Islet precursor cell (in vitro differentiated cells): ENCODE measurements at places on chromosomes 5 and 9.

DNA sequence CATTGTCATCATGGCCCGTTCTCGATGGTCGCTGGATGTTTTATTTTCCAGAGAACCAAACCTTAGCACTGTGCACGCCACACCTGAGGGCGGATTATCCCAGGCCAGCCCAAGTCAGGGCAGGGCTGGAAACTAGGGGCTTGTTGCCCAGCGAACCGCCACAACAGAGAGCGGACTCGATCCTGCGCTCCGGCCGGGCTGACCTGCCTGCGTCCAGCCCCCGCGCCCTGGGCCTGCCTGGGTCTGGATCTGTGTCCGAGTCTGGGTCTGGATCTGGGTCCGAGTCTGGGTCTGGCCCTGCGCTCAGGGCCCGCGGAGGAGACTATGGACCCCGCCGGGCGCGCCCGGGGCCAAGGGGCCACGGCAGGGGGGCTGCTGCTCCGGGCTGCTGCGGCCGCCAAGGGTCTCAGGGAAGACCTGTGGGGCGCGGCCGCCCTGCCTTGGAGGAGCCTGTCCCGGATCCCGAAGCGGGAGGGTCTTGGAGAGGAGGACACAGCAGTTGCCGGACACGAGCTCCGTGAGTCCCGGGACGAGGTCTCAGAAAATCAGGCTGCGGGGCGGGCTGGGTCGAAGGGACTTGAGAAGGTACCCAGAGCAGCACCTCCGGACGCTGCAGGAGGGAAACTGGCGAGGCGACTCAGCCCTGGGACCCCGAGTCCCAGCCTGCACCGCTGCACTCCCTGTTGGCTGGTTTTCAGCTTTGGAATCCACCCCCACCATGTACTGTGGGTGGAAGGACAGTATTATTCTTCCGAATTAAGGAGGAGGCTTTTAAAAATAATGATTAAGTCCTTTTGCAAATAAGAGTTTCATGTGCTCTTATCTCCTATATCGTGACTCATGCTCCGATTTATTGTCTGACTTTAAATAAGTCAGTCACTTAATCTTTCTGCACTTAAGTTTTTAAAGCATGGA is at the start of gene ANKDD1B:
ANKDD1B (plus strand) TSS at position 143 of the 915 bp plus-strand sequence; CDS start at position 325, 182 bp downstream.
- DNase-seq, result peak; percentile 82

DNA sequence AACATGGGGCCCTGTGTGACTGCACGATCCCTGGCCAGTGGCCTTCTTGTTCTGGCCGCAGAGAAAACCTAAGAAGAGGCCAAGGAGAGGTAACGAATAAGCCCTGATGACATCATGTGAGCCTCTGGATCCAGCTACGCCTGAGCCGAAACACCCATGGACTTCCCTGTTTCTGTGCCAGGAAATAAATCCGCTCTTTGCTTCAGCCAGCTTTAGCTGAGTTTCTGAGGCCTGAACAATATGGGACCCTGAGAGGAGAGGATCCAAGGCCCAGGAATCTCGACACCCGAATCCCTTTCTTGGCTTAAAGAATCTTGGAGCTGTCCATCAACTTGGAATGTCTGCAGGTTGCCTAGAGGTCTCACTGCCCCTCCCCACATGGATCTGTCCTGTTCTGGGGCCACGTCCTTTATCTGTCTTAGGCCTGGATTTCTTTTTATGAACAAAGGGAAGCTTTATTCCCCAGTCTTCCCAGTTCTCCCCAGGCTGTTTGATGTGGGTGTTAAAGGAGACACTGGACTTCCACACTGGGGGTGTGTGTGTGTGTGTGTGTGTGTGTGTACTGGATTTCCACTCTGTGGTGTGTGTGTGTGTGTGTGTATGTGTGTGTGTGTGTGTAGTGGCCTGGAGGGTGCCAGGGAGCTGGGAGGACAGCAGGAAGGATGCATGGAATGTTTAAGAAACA is 13.7 kb downstream of the IER5L start:
- DNase-seq, result peak; percentile 81

- DNase-seq, result no peak
Observed at GRCh38 chr9:123940721-123941523, 11.0 kb upstream of the DENND1A start.

DNA sequence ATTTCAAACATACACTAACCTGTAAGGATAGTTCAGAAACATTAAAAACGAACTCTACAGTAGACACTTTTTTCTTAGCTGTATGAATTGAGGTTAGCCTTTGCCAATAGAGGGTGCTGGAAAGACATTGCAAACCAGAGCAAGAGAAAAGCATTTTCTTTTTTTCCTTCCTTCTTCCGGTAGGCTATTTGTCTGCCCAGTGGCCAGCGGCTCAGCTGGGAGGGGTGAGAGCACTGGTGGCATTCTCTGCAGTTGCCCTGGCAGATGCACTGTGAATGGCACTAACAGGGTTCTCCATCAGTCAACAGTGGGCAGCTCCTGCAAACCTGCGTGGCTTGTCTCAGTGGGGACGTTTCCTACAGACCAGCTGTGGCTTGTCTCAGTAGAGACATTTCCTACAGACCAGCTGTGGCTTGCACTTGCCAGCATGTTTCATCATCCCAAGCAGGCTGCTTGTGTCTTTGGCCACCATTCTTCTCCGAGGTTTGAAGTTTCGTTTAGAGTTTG is 984.5 kb upstream of the CDH18 start:
- peak; percentile 58 for DNase-seq

- no peak for DNase-seq
Observed at GRCh38 chr5:34564710-34565235, 91.4 kb upstream of the RAI14 start.

DNA sequence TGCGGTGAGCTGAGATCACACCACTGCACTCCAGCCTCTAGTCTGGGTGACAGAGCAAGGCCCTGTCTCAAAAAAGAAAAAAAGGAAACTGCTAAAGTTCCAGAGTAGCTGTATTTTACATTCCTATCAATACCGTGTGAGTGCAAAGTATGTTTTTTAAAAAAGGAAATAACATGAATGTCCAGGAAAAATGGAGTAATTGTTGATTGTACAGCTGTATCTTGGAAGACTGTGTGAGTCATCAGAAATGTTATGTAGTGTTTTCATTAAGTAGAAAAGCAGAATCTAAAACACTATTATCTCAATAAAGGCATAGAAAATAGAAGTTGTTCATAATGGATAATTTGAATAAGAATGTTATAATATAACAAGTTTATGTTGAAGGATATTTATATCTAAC is 53.9 kb downstream of the ZCCHC7 start:
- no peak for DNase-seq

DNA sequence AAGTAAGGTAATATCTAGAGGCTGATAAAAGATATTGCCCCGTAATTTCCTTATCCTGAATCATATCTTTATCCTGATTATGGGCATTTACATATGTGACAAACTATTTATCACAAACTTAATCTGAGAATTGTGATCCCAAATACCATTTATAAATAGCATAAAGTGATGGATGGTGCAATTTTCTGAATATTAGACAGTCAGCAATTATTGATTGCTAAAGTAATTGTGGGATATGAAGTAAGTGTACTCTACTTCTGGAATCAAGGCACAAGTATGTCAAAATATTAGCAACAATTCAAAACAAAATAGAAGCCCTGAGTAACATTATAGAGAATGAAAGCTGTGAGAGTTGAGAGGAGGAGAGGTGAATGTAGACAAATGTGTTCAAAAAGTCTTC is 361.9 kb upstream of the CDH6 start:
- no peak for DNase-seq

DNA sequence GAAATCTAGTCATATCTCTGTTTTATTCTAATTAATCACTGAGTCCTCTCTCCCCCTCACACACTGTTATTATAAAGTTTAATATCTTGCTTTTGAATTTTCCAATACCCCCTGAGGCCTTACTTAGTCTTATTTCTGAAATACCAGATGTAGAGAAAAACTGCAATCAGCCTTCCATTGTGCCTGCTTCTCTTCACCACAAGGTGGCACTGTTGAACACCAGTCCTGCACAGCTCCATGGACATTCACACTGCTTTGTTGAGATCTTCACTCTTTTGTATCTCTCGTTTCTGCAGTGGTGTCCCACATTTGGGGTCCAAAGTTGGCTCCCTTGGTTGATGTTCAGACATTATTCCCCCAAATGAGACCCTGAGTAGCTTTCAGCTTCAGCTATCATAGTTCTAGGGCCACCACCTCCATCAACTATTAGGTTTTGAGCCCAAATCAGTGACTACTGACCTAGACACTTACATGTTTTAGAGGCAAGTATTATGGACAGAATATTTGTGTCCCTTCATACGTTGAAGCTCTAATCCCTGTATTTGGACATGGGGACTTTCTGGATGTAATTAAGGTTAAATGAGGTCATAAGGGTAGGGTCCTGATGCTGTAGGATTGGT is 24.3 kb downstream of the BOD1 start:
- no peak for DNase-seq

DNA sequence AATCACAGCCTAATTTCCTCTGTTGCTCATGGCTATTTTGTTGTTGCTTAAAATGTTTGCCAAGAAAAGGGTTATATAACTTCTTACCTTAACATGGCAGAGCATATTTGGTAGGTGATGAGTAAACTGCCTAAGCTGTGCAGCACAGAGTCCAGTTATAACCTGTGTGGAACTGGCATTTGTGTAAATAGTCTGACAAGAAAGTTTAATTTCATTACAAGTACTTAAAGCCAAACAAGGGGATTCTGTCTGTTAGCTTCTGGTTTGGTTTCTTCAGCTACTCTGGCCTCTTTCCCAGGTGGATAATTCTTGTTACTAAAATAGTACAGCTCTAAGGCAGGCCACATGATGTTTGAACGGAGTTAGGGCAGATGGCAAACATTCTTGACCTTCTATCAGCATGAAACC is 72.2 kb downstream of the PTCD2 start:
- DNase-seq, result no peak

DNA sequence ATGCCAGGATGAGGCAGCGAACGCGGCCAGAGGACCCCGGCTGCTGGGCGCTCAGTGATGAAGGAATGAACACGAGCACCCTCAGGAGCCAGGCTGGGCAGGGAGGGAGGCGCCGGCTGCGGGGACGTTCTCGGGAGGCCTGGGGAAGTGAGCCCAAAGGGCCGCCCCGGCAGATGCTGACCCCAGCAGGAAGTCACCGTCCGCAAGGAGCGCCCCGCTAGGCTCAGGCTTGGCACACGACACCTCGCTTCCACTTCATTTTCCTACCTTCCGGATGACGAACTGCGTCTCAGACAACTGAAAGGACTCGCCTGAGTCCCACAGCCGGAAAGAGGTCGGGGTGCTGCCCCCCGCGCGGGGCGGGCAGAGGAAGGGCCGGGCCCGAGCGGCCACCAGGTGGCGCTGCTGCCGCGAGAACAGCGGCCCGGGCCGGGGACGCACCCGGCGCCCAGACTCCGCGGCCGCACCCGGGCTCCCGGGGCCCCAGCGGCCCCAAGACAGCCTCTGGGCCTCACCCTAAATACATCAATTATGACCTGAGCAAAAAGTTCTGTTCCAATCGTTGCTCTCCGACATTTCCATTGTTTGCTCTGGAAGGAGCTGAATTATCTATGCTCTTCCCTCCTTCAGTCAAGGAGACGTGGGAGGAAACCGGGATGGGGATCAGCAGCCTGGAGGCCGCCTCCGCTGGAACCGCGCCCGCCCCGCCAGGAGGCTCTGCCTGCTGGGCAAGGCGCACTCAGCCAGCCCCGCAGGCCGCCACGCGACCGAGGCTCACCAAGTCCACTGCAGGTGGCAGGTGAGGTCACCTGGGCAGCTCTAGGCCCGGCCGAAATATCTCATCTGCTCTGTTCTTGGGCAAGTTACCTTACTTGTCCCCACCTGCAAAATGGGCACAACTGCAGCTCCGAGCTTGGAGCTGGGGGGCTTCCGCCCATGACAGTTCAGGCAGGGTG is 107.0 kb downstream of the ZNF354C start:
- peak; percentile 58 for DNase-seq

DNA sequence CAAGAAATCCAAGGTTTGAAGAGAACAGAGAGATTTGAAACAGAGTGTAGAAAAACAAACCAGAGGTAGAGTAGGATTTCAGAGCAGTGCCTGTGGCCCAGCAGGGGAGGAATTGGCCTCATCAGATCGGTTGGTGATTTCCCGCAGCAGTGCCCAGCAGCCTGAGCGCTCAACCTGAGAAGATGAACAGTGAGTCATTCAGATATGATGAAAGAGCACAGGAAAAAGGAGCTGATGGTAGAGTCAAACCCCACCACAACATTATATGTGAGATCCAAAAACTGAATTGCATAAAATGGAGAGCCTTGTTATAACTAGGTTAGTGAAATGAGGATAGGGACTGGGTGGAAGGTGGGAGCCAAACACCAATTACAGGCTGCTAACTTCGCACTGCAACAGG is 248.9 kb downstream of the PIK3R1 start:
- DNase-seq, result no peak

DNA sequence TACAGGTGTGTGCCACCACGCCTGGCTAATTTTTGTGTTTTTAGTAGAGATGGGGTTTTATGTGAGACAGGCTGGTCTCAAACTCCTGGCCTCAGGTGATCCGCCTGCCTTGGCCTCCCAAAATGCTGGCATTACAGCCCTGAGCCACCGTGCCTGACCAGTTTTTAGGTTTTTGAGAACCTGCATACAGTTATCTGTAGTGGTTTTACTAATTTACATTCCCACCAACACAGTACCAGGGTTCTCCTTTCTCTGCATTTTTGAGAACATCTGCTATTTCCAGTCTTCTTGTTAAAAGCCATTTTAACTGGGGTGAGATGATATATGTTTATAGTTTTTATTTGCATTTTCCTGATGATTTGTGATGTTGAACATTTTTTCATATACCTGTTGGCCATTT is 12.8 kb downstream of the DMXL1 start:
- no peak for DNase-seq

- no peak for DNase-seq
Observed at GRCh38 chr5:158910782-158911692, 188.7 kb downstream of the EBF1 start.

- DNase-seq, result no peak
Observed at GRCh38 chr5:1686016-1686802, 113.4 kb downstream of the MRPL36 start.

- DNase-seq, result peak; percentile 51
Observed at GRCh38 chr5:142426129-142427014, 101.6 kb upstream of the SPRY4 start.

GRCh38 chr9:107710953-107711352 is 221.4 kb upstream of the KLF4 start:
- DNase-seq, result no peak

DNA sequence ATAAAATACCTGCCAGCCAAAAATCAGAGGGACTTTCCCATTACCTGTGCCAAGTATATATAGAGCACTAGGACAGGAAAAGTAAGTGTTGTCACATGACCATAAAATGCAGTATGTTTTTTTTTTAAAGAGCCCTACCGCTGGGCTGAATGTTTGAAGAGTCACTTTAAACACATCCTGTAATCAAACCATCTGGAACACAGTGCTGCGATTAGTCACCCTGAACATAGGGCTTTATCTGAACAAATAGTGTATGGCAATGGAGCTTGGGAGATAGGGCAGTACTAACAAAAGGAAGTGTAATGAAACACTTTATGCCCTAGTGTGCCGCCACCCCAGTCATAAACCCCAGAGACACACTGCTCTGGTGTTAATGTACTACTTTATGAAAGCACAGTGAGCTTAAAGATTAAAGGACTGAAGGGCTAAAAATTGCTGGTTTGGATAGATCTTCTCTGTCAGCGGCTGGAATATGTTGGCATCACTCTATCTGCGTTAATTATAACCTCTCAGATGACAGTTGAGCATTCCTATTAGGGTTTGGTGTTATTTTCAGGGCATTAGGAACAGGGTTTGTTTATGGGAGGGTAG is 90.4 kb downstream of the ZNF608 start:
- peak; percentile 84 for DNase-seq
